Right kidney (tissue), 9 donors: ENCODE measurements at places on chromosomes 5 and 9.

DNA sequence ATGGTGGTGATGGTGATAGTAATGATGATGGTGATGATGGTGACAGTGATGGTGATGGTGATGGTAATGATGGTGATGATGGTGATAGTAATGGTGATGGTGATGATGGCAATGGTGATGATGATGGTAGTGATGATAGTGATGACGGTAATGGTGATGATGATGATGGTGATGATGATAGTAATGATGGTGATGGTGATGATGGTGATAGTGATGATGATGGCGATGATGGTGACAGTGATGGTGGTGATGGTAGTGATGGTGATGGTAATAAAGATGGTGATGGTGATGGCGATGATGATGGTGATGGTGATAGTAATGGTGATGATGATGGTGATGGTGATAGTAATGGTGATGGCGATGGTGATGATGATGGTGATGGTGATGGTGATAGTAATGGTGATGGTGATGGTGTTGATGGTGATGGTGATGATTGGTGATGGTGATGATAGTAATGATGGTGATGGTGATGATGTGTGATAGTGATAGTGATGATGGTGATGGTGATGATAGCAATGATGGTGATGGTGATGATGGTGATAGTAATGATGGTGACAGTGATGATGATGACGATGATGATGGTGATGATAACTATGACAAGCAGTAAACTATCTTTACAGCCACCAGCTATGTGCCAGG is 38.6 kb downstream of the PHF2 start:
- DNase-seq: no peak

DNA sequence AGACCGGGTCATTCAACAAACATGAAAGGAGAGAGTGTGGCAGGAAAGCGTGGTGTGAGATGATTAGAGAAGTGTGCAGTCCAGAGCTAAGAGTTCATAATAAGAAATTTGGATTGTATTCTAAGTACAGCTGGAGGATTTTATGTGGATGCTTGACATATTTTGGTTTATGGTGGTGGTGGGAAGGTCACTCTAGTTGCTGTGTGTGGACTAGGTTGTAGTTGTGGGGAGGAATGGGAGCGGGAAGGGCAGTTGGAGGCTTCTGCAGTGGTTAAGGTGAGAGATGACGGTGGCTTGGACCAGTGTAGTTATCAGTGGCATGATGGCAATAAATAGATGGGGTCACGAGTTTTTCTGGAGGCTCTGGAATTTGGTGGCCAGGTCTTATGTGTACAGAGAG is 45.7 kb upstream of the GPR151 start:
- no peak for DNase-seq

GRCh38 chr9:26612211-26612610 is 280.4 kb downstream of the CAAP1 start:
- DNase-seq: no peak

DNA sequence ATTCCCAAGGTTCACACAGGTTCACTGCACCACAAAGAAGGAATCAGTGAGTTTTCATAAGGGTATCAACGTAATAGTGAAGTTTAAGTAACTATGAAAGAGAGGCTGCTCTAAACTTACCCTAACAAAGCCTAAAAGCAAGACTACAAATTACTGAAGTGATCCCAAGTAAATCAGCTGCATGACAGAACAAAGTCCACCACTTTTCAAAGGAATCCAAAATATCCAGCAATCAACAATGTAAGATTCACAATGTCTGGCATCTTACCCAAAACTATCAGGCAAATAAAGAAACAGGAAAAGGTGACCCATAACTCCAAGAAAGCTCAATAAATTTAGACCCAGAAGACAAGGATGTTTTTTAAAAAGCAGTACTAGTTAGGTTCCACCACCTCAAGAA is 70.1 kb downstream of the GNAQ start:
- DNase-seq: no peak

DNA sequence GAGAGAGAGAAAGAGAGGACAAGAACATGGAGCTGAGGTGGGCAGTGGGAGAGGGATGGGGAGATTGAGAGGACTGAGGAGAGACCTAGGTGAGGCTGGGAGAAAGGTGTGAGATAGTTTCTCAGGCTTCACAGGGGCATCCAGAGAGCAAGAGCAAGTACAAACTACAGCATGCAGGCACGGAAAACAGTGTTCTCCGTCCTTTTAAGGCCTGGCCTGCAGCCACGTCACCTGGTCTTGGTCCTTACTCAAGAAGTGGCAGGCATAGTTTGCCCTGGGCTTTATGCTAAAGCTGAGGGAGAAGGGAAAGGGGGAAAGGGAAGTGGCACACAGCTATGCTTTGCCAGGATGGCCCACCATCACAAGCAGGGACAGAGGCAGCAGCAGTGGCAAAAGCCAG is 65.7 kb downstream of the SIL1 start:
- no peak for DNase-seq

DNA sequence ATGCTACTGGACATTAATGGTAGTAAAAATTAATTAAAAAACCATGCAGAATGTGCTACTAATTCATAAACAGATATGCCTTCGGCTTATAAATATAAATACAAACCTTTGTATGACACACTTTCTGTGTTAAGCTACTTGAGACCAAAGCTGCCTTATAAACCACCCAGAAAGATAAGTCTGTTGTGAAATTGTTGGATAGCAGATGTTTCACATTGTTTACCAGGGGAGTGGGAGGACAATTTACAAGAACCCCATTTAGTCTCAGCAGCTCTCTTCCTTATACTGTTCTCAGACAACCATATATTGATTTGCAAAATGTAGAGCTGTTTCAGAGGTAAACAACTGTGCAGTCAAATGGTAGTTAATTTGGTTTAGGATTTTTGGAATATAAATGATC is 524.4 kb downstream of the PRR16 start:
- DNase-seq: no peak

GRCh38 chr9:82972446-82972845 is 90.5 kb downstream of the RASEF start:
- no peak for DNase-seq

DNA sequence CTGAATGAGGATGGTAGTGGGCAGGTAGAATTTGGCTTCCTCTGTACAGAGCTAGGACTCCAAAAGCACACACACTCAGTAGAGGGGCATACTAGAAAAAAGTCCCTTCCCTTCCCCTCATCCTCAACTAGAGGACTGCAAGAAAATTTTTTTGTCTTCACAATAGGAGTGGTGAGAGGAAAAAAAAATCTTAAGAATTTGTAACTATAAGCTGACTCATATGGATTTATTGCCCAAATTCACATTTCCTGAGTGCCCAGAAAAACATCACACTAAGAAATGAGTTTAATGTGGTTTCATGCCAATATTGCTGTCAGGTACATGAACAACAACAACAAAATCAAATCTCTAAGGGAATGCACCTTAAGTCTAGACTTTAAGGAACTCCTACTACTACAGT is 43.7 kb downstream of the RANBP6 start:
- no peak for DNase-seq

- DNase-seq: no peak
Measured at GRCh38 chr5:157366741-157367674, 93.0 kb upstream of the NIPAL4 start.

GRCh38 chr5:176503496-176503895 is 33.7 kb downstream of the RNF44 start:
- no peak for DNase-seq

DNA sequence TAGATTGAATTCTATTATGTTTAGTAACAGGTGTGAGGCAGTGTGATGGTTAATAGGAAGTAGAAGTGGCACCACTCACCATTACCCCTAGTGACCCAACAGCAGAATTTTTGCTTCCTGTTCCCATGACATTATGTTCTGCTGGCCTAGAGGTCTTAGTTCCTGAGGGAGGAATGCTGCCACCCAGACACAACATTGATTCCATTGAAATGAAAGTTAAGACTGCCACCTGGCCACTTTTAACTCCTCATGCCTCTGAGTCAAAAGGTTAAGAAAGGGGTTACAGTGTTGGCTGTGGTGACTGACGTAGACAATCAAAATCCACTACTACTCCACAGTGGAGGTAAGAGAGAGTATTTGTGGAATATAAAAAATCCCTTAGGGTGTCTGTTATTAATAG is 218.9 kb upstream of the NMUR2 start:
- DNase-seq: no peak

- no peak for DNase-seq
Measured at GRCh38 chr5:145554399-145554798, 280.7 kb downstream of the PRELID2 start.

DNA sequence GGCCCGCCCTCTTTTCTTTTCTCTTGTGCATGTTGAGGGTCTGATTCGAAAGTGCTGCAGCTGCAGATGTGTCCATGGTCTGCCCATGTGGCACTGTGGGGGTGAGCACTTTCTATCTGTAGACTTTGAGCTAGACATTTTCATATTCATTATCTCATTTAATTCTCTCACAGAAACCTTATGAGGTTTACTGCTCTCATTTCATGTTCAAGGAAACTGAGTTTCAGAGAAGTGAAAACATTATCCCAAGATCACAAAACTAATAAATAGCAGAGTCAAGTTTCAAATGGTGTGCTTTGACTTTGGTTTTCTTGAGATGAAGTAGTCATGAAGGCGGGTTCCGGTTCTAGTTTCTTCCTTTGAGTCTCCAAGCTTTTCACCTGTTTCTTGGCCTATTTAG is 536.5 kb upstream of the ZNF462 start:
- no peak for DNase-seq

DNA sequence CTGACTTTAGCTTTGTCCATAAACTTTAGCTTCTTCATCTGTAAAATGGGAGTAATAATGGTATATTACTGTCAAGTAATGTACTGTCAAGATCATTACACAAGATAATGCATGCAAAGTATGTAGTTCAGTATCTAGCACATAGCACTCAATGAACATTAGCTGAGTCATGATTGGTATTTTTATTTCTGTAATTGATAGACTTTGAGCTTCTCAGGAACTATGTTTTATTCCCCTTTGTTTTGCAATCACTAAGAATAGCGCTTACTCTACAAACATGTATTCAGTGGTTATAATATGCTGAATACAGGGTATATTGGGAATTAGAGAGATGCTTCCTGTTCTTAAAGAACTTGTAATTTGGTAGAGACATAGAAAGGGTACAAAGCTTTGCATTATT is 142.3 kb upstream of the KLF9 start:
- no peak for DNase-seq

DNA sequence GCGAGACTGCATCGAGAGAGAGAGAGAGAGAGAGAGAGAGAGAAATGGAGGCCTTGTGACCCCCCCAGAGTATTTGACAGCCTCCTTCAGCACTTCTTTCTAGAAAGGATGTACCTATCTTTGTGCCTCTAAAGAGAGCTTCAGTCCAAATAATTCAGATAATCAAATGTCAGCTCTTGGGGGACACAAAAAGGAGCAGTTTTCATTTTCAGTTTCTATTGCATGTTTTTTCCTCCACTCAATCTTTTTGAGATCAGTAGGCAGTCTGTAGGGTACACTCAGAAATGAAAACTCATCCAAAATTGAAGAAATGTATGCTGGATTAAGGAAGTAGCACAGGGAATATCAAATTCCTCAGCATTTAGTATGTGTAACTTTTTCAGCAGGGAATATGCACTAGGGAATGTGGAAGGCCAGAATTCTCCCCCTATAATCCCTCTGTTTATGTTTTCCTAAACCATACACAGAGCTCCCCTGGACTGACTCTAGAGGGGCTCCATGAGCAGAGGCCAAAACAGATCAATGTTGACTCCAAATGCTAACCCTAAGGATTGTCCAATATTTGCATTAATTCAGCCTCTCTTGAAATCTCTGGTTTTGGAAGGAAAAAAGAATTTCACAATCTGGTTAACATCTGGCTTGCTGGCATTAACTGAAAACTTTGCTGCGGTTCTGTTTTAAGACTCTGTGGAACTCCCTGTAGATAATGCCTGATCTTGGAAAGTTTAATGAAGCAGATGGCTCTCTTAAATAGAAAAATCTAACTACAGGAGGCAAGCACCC is 250.1 kb downstream of the CEMIP2 start:
- DNase-seq: no peak

DNA sequence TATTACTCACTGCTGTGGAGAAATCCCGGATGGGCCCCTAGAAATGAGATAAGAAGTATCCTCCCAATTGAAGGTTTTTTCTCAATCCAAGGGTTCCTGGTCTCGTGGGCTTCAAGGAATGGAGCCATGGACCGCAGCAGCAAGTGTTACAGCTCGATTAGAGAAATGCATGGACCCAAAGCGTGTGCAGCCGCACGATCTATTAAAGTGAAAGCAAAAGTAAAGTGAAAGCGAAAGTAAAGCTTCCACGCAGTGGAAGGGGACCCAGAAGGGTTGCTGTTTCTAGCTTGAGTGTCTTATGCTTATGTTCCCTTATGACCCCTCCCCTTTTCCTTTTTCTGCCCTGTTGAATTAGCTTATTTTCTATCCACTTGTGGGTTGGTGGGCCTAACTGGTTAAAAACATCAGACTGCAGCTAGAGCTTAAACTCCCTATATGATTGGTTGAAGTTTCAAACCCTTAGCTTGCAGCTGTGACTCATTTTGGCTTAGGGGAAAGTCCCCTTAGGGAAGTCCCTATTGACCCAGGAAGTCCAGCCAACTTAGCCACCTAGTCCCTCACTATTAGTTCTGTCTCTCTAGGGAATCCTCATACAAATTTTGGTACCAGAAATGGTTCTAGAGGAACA is 1111.8 kb downstream of the TAF11L14 start:
- DNase-seq: no peak

DNA sequence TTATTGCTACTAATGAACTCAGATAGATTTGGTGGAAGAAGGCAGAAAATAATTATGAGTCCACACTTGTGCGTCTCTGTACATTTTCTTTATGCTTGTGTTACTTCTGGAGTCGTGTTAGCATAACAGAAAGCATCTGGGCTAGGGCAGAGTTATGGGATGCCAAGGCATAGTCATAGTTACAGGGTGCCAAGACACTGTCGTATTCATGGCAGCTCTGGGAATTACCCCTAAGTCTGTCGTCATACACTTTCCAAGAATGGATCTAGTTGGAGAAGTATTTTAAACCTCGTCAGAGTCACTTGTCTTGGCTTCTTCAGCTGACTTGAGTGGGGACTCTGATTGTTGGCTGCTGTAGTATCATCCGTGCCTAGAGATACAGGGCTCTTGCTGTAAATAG is 27.7 kb downstream of the CAMK4 start:
- DNase-seq: no peak

- DNase-seq: no peak
Measured at GRCh38 chr9:73160868-73161267, 9.2 kb downstream of the ANXA1 start.

GRCh38 chr5:87119588-87119987 is 148.1 kb upstream of the RASA1 start:
- no peak for DNase-seq

GRCh38 chr5:144092508-144092907 is 78.0 kb downstream of the YIPF5 start:
- no peak for DNase-seq

- no peak for DNase-seq
Measured at GRCh38 chr5:151664694-151665585, 21.8 kb downstream of the SPARC start.
